Fibroblast of skin of left biceps (primary cell): ENCODE measurements at places on chromosomes 6 and 20.

- DNase-seq, result no peak
Observed at GRCh38 chr6:169190970-169191369, 62.7 kb downstream of the THBS2 start.

DNA sequence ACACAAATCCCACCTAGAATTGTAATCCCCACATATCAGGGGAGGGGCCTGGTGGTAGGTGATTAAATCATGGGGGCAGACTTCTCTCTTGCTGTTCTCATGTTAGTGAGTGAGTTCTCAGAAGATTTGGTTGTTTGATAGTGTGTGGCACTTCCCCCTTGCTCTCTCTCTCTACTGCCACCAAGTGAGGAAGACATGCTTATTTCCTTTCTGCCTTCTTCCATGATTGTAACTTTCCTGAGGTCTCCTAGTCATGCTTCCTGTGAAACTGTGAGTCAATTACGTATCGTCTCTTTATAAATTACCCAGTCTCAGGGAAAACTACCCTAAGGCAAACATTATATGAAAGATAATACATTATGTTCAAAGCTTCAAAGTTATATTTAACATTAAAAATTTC lies 1297.5 kb upstream of the CITED2 start:
- DNase-seq, result no peak

- DNase-seq, result no peak
Observed at GRCh38 chr6:41077536-41077935, 4.8 kb downstream of the NFYA start.

- DNase-seq, result no peak
Observed at GRCh38 chr6:145865595-145865994, 51.0 kb upstream of the FBXO30 start.

- no peak for DNase-seq
Observed at GRCh38 chr6:165383323-165383722, 73.9 kb upstream of the C6orf118 start.

GRCh38 chr6:31110825-31111582 lies 1.4 kb downstream of the C6orf15 start:
- no peak for DNase-seq

DNA sequence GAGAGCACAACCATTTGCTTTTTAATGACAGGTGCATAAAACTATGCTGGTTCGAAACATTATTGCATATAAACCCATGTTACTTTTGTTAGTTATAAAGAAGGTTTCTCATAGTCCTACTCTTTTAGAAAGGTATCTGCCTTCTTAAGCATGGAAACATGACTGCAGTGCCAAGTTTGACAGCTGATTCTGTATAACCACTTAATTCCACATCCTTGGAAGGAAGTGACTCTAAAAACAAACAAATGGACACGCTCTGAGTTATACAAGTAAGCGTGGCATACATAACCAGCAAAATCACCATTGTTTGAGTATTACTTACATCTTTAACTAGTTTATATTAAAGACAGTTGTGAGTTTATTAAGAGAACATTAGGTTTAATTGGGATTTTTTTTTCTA lies 125.0 kb upstream of the HDGFL1 start:
- no peak for DNase-seq

DNA sequence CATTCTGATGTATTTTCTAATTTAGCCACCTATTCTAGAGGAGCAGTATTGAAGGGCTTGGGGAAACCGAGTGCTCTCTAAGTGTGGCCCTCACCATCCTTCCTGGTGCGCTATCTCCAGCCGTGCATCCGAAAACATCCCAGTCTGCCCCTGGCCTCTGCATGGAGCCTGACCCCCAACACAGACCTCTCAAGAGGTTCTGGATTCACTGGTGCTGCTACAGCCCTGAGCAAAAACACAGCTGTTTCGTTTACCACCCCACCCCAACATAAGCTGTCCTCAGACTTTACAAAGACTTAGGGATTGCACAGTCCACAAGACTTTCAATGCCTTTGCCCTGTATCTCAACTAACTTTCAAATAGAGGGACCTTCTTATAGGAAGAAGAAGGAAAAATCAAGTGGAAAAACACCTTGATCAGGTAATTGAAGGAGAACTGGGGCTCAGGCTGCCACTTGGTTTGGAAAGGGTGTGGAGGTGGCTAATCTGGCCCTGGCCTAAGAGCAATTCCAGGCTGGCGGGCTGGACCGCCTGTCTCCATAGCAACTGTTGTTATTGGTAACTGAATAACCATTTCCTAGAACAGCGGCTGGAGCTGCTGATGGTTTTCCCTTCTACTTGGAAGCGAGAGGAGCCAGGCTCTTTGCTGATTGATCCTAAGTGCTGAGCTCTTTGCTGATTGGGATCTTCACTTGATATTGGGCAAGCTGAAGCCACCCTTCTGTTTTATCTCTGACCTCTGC lies 90.2 kb upstream of the TOX2 start:
- DNase-seq, result no peak

DNA sequence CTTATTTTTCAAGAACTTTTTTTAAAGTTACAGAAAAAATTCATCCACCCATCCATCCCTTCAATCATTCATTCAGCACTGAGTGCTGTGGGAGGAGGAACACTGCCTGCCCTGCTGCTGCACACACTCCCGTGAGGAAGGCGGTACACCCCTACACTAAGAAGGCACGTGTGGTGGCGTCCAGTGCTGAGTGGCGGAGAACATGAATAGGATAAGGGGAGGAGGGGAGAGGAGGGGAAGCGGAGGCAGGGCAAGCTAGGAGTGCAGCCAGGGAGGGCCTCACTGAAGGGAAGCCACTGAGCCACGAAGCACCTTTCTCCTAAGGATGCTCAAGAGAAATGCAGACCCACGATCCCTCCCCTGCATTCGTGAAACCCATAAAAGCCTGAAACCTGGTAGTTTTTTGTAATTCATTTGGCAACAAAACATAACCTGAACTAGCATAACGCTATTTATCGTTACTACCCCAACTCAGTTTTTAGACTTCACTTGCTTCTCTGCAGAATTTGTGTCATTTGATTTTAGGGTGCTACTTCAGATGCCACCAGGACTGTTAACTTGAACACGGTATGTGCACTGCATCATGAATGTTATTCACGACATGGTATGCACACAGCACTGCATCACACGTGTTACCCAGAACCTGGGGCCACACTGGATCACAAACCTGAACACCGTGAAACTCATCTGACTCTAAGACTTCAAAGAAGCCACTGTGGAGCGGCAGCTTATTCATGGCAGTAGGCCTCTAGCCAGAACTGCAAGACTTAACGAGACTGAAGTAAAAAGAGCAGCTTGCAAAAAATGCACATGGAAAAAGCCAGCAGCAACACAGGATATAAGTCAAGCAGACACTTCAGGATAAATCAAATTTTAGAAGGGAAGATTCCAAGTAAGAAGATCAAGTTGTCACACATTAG lies 3.5 kb downstream of the RNASET2 start:
- DNase-seq, result no peak

- DNase-seq, result no peak
Observed at GRCh38 chr20:815226-815625, 18.3 kb upstream of the FAM110A start.

DNA sequence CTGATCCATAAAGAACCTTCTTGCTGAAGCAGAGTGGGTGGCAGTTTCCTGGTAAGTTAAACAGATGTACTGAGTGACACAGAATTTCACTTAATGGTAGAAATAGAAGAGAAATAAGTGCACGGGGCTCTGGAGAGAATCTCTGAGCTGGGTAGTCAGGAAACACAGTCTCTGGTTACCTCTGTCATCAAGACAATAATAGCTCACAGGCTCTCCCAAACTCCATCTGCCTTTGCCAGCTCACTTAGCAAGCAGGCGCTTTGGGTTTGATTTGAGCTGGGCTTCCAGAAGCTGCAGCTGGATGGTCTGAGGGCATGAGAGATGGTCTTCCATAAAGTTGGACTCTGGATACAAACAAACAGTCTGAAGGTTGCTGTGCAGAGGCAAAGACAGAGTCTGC lies 39.6 kb upstream of the PRSS35 start:
- DNase-seq, result no peak

GRCh38 chr20:40562031-40562430 lies 127.0 kb downstream of the MAFB start:
- no peak for DNase-seq

- DNase-seq, result no peak
Observed at GRCh38 chr6:16184129-16184528, 54.3 kb upstream of the GMPR start.

GRCh38 chr6:63600136-63600535 lies 27.9 kb downstream of the LOC128125822 start:
- DNase-seq, result no peak

DNA sequence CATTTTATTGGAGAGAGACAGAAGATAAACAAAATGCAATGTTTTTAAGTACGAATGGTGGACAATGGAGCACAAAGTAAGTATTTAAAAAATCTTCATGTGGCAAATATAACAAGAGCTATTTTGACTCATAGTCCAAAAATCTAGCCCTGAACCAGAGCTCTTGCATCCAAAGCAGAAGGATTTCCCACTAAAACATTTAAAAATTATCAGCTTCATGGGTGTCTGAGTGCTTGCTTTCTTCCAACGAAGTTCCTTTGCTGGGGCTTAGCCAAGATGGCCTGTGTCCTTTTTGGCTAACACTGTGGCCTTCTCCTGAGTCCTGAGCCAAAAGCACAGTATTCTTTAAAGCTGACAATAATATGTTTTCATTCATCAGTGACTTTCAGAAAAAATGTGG lies 161.7 kb downstream of the RIMS1 start:
- no peak for DNase-seq

- DNase-seq, result no peak
Observed at GRCh38 chr6:39924283-39924682, 10.0 kb downstream of the MOCS1 start.

DNA sequence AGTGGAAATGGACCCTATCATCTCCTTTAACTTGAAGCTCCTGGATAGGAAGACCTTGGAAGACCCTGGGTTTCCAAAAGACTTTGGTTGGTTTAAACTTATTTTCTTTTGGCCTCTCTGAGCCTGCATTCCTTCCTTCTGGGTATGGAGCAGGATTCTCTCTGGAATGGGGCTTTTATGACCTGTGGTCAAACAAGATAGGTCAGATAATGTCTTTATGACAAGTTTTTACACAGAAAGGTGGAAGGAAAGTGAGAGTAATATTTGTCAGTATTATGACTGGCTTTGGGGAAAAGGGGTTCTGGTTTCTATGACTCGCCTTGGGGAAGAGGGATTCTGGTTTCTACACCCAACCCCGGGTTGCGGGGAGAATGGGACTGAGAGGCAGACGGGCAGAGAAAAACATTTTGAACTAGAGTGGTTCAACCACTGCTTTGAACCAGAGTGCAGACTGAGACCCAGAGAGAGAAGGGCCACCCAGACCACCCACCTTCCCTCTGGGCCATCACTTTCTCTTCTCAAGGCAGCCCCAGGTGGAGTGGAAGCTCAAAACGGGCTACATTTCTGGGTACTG lies 37.6 kb upstream of the KCNK5 start:
- DNase-seq, result no peak

DNA sequence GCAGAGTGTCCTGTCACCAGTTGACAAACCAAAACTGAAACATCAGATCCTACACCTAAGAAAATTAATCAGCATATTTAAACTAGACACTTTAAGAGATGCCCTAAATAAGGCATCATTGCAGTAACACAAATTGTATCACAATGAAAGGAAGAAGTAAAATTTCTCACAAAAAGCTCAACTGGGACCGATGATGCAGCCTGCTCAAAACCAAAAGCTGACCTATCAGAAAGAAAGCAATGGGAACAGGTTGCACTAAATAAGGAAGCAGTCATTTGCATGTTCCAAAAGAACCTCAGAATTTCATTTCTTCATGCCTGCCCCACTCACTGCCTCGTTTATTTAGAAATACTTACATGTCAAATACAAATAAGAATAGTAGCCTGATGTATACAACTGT lies 12.1 kb downstream of the HIVEP2 start:
- no peak for DNase-seq

- no peak for DNase-seq
Observed at GRCh38 chr6:33616113-33616512, 5.0 kb upstream of the ITPR3 start.

GRCh38 chr6:19465256-19465655 lies 371.9 kb upstream of the ID4 start:
- DNase-seq, result no peak

- no peak for DNase-seq
Observed at GRCh38 chr20:13238001-13238653, 17.1 kb downstream of the ISM1 start.

DNA sequence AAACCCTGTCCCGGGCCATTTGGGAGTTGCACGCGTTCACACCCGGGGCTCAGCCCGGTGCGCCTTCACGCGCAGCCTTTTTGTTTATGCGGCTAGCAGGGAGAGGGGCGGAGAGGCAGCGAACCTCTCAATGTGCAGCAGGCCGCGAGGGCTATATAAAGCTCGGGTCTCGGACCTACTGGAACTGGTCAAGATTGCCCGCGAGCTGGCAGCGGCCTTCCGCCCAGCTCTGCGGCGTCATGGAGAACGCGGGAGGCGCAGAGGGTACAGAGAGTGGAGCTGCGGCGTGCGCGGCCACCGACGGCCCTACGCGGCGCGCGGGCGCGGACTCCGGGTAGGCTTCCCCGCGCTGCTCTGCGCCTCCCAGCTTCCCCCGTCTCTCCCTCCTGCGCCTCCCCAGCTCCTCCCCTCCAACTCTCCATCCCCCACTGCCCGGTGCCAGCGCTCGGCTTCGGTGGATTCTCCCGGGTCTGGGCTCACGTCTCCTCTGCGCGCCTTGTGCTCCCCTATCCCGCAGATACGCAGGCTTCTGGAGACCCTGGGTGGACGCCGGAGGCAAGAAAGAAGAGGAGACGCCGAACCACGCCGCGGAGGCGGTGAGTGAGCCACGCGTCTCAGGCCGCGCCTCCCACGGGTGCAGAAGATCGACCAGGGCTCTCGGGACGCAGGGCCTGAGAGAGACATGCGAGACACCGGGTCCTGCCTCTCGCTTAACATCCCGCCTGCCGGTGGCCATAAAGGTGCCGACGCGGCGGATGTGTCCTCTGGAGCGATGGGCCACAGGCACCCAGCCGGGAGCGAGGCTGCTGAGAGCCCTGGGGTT lies at the start of gene RIPPLY2:
RIPPLY2 (plus strand) TSS at position 183 of the 823 bp plus-strand sequence; CDS start at position 240, 57 bp downstream.
- no peak for DNase-seq

DNA sequence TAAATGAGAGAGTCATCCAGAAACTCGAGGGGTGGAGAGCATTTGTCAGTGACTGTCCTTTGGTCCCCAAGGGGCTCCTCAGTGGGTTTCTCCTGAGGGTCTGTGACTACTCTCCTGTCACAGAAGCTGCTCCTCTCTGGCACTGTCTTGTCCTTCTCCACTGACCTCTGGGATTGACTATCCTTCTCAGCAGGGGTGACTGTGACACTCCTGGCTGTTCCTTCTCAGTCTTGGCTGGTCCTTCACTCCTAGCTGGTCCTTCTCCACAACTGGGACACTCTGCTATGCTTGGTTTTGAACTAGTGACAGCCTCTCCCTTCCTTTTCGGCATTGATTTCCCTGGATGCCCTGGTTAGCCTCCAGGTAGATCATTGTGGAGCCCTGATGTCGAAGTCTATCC lies 33.5 kb downstream of the DYNLT1 start:
- DNase-seq, result no peak
